ENCODE measurements at places on chromosomes 16 and 17.

GRCh38 chr17:59299400-59300092, 31.9 kb upstream of the YPEL2 start:
- DNase-seq: no peak

DNA sequence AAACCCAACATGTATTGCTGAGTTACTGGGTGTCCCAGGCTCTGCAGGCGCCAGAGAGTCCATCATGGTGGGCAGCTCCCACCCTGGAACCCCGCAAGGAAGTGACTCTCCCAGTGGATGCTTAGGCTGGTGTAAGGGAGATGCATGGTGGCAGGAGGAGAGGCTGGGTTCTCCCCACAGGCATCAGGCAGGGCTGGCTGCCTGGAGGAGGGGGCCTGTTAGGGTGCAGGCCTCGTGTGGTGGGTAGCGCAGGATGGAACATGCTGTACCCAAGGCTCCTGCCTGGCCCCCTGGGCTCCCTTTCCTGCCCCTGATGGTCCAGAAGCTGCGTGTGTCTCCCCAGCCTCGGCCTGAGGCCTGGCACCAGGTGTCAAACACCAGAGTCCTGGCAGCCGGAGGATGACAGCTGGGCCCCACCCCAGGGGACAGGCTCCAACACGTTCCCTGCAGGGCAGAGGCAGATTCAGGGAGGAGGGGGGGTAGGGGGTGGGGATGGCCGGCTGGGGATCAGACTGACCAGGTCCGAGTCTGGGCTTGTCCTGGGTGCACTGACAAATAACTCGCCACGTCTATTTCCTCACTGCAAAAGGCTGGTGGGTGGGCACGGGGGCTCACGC, 40.2 kb upstream of the CIBAR2 start:
- no peak for DNase-seq

GRCh38 chr16:67029254-67030096, 526 bp downstream of the CBFB start:
- DNase-seq: peak; percentile 62

GRCh38 chr16:709566-710499, 4.2 kb upstream of the FBXL16 start:
- DNase-seq: no peak

GRCh38 chr17:16975744-16976625, 4.1 kb upstream of the TNFRSF13B start:
- DNase-seq: no peak

All from stimulated activated CD4-positive, alpha-beta T cell treated with anti-CD3 and anti-CD28 coated beads, Interleukin-4, amount 100 ng/mL, for 1 hour (primary cell).